ENCODE measurements at places on chromosomes 4 and X.

GRCh38 chr4:125735102-125735501 is 420.3 kb downstream of the FAT4 start:
- no peak for DNase-seq

DNA sequence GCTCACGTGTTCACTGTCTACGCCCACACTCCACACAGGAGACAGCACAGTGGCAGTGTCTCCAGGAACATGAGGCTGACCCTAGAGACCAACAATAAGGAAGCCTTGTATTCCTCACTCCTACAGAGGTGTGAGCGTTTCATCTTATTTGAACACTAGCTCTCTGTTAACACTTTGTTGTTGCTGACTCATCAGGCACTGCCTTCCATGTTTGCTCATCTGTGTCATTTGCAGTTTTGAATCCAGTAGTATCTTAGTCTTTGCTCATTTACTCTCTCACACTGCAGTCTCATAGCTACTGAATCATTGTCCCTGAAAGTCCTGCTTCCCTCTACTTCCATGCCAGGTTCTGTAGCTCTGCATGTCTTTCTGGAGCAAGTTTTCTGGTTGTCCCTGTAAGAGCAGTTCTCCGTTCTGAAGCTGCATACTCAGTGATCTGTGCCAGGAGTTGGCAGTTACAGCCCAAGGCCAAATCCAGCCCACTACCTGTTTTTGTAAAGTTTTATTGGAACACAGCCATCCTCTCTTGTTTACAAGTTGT is 80.3 kb upstream of the DCLK2 start:
- DNase-seq, result no peak

- DNase-seq, result no peak
Observed at GRCh38 chrX:138908577-138908976, 197.1 kb upstream of the FGF13 start.

DNA sequence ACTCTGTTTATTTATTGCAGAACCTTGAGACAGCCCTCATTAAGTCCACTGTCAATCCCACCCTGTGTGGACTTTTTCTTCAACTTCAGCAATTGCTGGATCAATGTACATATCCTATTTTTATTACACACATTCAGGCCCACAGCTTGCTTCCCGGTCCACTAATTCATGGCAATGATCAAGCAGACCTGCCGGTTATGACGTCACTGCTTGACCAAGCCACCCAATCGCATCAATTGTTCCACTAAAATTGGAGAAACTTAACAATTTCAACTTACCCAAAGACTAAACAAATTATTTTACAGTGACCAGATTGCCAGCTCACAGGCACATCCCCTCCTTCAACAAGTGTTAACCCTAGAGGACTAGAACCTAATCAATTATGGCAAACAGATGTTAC is 240.4 kb upstream of the MAGEB18 start:
- no peak for DNase-seq

DNA sequence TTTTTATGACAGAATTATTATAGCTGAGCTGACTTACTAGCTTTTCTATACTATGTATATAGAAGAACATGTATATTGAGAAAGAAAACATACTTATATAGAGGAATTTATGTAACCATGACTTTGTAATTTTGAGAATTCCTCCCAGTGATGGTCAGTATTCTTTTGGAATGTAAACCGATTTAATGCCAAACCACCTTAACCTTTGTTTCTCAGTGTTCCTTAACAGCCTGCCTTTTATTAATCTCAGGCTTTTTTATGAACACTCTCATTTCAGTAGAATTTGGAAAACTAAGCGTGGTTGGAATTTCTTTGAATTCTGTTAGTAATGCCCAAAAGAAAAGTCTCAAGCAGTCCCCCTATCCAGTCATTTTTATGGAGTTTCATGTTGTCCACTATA is 47.0 kb downstream of the MOSPD2 start:
- no peak for DNase-seq

GRCh38 chr4:102405821-102406401 is 60.6 kb upstream of the SLC39A8 start:
- DNase-seq, result no peak

DNA sequence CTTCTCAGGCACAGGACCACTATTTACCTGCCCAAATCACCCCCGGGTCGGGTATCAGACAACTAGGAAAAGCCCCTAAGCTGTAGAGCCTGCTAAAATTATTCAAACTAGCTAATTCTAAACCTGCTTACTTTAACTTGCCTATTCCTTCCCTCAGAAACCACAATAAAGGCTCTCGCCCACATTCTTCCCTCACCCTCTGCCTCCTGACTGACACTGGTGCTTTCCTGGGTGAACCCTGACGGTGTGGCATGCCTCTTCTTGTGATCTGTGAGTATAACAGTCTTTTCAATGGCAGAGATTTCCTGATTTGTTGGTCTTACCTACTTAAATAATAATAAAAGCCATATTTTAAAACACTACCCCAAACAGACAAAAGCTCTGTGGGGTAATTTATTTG is 242.1 kb upstream of the ZCCHC13 start:
- DNase-seq, result no peak

GRCh38 chr4:10108391-10108790 is 8.2 kb downstream of the WDR1 start:
- DNase-seq, result no peak

DNA sequence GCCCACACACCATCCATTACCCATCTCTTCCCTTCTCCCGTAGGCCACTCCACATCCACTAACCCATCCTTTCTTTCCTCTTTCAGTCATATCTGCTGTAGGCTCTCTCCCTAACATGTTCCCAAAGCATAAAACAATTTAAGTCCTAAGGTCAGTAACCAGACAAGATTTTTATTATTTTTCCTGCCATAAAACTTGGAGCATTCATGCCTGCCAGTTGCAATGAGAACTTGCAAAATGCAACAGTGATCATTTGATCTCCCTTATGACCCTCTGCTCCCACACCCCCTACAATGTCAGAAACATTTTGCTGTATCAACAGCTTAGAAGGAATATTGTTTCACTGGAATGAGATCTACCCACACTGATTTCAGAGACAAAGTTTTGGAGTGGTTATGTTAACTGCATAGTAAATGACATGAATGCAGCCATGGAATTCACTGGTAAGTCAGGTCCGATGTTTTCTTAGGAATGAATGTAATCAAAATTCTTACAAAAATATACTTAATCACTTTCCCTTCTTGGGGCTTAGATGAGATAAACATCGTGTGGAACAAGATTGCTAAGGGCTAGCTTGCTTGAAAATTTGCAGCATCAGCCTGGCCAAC is 5.7 kb downstream of the NIPAL1 start:
- DNase-seq, result no peak

DNA sequence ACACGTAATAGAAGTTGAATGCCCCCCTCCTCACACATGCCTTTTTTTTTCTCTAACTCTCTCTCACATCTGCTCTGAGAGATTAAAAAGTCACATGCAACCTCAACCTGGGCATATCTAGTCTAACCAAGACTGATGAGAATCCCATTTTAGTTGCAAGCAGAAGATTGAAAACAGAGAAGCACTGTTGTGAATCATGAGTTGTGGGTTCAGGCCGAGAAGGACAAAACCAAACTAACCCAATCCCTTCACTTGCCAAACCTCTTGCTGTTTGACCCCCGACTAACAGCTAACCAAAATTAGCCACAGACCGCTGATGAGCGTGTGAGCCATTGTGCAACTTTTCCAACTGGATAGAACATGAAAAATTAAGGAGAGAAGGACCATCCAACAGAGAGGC is 31.8 kb downstream of the CXCL1 start:
- DNase-seq, result no peak

- DNase-seq, result no peak
Observed at GRCh38 chr4:65071564-65071963, 598.7 kb downstream of the EPHA5 start.

- DNase-seq, result no peak
Observed at GRCh38 chr4:16289897-16290554, 63.8 kb upstream of the TAPT1 start.

DNA sequence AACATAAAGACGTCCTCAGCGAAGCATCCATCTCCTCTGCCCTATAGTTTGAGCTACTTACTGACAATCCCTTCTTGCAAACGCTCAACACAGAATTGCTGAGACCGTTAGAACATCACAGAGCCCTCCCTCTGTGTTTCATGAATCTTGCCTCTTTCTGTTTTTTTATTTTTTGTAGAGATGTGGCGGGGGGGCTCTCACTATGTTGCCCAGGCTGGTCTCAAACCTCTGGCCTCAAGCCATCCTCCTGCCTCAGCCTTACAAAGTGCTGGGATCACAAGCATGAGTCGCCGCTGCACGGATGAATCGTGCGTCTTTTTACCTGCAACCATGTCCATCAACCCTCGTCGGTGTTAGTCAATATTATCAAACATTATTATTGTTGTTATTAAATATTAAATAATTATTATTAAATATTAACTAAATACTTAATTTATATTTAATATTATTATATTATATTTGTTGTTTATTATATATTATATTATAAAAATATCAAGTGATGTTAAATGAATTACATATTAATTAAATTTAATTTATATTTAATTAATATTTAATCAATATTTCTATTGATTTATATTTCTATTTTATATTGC is 200.7 kb downstream of the CRLF2 start:
- DNase-seq, result no peak

- DNase-seq, result no peak
Observed at GRCh38 chr4:110860901-110861300, 238.0 kb upstream of the PITX2 start.

DNA sequence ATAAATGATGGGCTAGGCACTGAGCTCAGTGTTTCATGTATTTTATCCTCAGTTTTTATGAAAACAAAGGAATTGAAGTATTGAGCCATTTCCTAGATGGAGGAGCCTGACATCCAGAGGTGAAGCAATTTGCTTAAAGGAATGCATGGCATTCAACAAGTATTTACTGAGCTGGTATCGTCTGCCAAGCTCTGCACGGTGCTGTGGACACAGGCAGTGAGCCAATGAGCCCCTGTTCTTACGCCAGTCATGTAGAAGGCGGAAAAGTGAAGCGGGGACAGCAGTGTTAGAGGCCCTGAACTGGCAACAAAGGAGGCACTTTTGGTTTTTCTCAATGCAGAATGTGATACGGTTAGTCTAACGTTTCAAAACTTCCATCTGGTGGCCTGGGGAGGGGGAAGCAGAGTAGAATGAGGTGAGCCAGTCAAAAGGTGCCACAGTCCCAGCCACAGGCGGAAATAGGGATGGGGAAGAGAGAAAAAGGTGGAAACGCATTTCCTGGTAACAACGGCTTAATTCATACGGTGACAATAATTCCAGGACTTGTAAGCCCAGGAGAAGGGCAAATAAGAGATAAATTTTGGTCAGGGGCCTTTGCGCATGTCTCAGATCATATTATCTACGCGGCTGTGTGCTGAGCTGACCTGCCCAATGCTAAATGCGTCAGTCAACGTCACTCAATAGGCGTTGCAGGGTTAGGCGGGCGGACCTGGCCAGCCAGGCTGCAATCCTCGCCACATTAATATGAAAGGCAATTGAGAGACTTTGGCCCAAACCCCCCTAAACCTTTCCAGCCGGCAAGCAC is 133.9 kb downstream of the AFAP1 start:
- no peak for DNase-seq

Data from NCI-H2081 treated with DMSO at 0.1 percent for 48 hours (cell line).